ENCODE measurements at places on chromosomes 1 and 21. TPM values are rescaled to one million over a fixed set of nuclear protein-coding genes. Genes with fewer than 3 reads are reported as not detected.

FAAH gene
- 0.97 TPM for total RNA-seq

FCRL1 gene
- total RNA-seq: not detected

KRTAP13-2 gene
- total RNA-seq: not detected

LIX1L gene
- 25.6 TPM for total RNA-seq

PSMD4 gene
- 137 TPM for total RNA-seq

INTS7 gene
- total RNA-seq: 8.4 TPM

ST6GALNAC3 gene
- 4.1 TPM for total RNA-seq

AMY2B gene
- total RNA-seq: 31.1 TPM

PODN gene
- total RNA-seq: 19.4 TPM

FAM177B gene
- total RNA-seq: not detected

TTC39A gene
- total RNA-seq: 20.3 TPM

A3GALT2 gene
- not detected for total RNA-seq

TNFRSF18 gene
- total RNA-seq: 0.19 TPM

DNA sequence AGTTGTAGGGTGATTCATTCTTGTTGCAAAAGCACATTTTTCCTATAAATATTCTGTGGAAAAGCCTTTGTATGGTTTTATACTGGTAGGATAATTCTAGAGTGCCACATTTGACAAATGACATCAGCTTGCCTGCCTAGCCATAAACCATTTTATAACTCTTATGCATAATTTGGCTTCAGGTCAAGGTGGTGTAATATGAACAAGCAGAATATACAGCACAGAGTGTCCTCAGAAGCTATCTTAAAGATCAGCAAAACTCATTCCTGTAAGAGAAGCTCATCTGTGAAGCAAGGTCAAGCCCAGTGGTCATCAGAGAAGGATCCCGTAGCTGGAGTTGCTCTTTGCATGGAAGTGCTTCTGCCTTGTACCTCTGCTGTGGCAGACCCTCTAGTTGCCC lies 24.0 kb upstream of the C1orf21 start:
- no peak for DNase-seq

DNA sequence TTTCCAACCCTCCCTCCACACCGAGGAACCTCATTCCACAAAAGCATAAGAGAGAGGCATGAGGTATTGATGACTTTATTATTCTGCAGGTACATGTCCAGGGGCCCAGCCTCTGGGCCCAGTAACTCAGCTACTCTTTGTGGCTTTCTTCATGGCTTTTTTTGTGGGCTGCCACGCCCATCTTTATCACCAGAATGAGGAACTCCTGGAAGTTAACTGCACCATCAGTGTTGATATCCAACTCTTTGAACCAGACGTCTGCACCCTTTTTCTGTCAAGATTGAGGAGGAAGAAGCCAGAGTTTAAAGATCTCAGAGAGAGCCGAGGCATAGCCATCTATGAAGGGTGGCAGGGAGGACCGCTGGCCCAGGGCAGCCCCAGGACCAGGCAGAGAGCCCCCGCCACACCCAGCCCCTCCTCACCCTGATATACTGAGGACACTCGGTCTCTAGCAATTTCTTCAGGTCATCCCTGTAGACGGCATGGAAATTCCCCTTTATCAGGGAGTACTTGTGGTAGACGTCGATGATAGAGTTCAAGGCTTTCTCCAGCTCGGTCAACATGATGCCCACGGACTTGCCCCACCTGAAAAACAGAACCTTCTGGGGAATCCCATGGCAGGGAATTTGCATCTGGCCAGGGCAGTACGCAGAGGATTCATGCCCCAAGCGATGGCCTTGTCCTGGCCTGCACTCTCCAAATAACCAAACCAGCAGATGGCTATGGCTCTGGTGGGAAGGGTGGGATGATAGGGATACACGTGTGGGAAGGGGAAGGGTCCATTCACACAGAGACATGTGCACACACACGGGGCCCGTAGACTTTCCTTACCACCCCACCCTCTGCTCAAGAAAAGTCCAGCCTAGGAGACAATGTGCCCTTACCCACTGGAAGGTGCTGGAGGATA lies 647 bp downstream of the S100A8 start:
- DNase-seq: no peak

GRCh38 chr1:180954005-180954800 lies 41.5 kb downstream of the KIAA1614 start:
- DNase-seq: peak; percentile 84

GRCh38 chr1:245493029-245493428 lies 338.2 kb downstream of the KIF26B start:
- no peak for DNase-seq

- no peak for DNase-seq
Measured at GRCh38 chr1:6414443-6414844, 5.3 kb downstream of the HES2 start.

DNA sequence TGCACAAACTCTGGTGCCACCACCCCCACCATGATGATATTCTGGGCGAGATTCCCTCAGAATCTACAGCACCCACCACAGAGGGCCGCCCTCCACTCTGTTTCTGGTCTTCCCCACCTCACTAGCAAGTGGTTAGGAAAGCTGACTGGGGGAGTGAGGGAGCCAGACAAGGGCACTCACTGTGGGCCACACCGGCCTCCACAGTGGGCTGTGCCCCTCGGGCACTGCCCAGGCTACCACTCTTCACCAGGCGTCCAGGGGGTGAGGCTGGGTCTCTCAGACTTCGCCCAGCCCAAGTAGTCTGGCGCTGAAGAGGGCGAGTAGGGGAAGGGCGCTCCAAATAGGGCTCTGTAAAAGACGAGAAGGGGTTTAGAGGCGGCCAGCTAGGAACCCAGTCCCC lies 11.2 kb upstream of the GATAD2B start:
- no peak for DNase-seq

GRCh38 chr1:74474585-74474984 lies 37.8 kb downstream of the LRRC53 start:
- no peak for DNase-seq

- DNase-seq: no peak
Measured at GRCh38 chr1:147384804-147385203, 142.3 kb downstream of the CHD1L start.

DNA sequence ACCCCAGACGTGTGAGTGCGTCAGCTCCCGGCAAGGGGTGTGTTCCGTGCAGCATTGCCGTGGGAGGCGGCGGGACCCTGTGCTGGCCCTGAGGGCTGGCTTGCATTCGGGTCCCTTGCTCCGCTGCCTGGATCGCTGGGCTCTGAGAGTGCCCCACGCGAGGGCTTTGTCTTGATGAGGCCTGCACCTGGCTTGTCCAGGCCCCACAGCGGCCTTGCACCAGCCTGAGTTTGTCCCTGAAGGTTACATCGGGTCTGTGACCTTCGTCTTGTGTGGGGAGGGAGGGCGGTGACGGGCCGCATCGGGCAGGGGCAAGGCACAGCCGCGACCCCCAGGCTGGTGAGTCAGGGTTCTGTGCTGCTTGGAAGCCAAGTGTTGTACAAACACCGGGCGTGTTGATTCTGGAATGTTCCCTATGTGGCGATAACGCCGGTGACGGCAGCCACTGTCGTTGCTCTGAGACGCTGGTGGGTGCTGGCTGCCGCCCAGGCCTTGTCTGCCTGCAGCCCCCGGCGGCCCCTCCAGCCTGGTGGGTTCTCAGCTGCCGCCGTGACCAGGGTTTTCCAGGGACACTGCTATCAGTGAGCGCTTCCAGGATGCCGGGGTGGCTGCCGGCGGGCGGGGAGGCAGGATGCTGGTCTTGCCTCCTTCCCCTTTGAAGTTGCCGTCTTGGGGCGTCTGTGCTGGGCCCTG lies 42.9 kb downstream of the SLX9 start:
- DNase-seq: no peak

DNA sequence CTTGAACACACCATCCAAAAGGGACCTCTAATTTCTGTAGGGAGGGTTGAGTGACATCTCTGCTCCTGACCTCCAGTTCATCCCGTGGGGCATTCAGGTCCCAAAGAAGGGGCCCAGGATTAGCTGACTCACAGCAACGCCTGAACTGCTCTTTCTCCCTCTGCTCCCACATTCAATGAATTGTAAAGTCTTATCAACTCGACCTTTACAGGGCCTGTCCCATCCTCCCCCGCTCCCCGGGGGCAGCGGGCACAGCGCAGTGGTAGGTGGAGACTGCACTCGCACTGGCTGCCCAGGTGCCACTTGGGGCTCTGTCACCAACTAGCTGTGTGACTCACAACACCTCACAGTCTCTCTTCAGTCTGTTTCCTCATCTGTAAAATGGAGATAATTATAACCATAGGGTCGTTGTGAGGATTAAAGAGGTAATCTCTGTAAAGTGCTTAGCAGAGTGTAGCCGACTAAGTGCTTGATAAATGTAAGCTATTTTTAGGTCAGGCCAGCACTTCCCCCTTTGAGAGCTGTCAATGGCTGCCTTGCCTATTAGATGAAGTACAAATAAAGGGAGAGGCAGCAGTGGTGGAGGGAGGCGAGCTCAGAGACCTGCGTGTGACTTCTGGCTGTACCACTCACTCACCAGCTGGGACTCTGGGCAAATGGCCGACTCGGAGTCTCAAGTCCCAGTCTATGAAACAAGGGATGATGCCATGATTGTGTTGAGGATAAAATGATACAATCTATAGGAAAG lies 637 bp upstream of the MYBPHL start:
- peak; percentile 79 for DNase-seq

- DNase-seq: no peak
Measured at GRCh38 chr1:23026568-23026967, 7.3 kb downstream of the KDM1A start.

GRCh38 chr21:39107739-39108138 lies 75.5 kb downstream of the PSMG1 start:
- no peak for DNase-seq

DNA sequence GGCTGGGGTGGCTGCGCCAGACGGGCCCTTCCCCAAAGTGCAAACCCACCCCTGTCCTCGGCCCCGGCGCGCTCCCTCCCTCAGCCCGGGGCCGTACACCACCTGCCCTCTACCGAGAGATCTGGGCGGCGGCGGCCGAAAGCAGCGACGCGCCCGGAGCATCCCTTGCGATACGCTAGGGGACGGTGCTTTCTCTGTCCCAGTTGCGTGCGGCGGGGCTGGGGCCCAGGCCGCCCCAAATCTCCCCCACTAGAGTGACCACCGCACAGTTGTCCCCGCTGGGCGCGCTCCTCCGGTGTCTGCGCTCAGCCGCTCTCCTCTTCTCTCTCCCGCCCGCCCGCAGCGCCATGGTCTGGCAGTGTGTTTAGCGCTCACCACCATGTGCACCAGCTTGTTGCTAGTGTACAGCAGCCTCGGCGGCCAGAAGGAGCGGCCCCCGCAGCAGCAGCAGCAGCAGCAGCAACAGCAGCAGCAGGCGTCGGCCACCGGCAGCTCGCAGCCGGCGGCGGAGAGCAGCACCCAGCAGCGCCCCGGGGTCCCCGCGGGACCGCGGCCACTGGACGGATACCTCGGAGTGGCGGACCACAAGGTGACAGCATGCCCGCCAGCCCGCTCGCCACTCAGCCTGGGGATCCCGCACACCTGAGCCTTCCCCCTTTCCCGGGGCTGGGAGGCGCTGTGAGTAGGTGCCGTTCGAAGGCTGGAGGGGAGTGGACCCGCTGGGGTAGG lies 1.0 kb downstream of the ST6GALNAC5 start:
- DNase-seq: no peak

DNA sequence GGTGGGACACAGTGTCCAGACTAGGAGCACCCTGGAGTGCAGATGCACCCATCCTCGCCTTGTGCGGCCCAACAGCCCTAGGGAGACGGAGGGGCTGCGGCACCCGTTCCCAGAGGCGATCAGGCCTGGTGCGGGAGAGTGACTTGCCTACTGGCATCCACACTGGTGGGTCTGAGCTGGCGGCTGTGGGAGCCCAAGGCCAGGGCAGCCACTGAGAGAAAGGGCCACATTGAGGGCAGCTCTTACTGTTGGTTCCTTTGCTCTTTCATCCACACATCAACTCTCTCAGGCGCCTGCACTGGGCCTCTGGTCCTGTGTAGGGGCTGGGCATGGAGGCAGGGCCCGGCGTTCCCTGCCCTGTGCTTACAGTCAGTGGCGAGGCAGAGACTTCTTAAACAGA lies 8.6 kb downstream of the PODN start:
- DNase-seq: peak; percentile 69

DNA sequence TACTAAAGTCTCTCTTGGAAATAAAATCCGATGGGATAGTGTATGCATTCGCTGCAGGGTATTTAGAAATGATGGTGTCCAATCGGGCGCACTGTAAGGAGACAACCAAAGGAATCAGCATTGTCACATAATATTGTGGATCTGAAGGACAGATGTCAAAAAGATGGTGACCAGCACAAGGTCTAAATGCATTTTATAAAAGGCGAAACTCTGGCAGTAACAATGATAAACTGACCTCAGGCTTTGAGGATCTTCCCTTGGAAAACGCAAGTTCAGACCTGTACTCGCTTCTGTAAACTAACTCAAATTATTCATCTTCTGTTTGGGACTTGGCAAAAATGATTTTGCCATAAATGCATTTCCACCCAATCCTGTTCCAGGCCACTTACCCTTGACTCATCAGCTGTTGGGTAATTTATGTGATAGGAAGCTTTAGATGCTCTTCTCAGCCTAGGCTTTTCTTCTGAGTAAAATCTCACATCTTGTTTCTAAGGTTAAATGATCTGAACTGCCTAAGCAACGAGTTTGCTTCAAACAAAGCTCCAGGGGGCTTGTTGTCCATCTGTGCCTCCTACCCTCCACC lies 33.8 kb downstream of the STPG1 start:
- no peak for DNase-seq

GRCh38 chr1:154938604-154939399 lies 2.3 kb upstream of the PMVK start:
- no peak for DNase-seq

GRCh38 chr1:6234502-6235295 lies 1.1 kb downstream of the ICMT start:
- DNase-seq: no peak

DNA sequence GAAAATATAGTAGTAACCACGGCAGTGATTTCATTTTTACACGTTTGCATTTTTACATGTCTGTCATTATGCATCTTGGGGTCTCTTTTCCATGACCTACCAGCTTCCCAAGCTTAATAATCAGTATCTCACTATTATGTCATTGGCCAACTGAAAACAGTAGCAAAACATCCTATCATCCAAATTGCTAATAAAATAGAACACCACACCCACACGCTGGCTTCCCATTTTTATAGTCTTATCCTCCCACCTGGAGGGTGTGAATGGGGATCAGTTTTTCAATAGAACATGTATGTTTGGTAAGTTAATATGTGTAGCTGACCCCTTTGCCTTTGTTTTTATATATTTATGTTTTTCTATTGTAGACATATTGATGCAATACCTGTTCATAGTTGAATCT lies 11.8 kb downstream of the TFF3 start:
- DNase-seq: no peak

DNA sequence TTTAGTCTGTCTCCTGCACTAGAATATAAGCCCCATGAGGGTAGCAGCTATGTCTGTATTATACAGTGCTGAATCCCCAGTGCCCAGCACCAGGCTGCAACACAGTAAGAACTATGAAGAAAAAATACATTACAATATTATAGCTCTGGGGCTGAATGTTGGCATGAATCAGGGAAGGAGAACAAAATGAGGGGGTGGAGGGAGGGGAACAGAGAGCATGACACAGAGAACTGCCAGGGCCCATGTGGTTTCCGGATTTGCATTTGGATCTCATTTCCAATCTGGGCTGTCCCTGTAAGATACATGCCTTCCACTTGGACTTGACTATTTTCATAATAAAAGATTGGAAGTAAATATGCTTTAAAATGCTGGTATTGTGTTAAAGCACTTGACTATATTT lies 35.8 kb downstream of the C1orf198 start:
- no peak for DNase-seq

Data from cardiac septum (tissue), 1 donor.